ENCODE measurements at places on chromosomes 3 and 15.

- DNase-seq: peak; percentile 83
These were observed 35.4 kb upstream of the CORO2B start for GRCh38 chr15:68543165-68544008.

DNA sequence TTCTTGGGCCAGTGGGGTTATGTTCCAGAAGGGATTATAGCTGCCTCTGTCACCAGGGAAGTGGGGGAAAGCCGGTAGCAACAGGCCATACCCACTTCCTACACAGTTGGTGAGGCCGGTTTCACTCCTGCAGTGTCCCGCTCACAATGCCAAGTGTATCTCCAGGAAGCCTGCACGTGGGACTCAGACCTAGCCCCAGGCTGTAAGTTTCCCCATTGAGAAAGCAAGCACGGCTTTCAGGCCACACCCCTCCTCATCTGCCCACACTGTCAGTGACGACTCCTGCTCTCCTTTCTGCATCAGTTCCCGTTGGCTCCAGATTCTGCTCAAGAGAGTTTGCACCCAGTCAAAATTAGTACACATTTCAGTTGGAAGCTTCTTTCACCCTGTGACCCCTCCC, 51.6 kb upstream of the CPOX start:
- peak; percentile 19 for DNase-seq

DNA sequence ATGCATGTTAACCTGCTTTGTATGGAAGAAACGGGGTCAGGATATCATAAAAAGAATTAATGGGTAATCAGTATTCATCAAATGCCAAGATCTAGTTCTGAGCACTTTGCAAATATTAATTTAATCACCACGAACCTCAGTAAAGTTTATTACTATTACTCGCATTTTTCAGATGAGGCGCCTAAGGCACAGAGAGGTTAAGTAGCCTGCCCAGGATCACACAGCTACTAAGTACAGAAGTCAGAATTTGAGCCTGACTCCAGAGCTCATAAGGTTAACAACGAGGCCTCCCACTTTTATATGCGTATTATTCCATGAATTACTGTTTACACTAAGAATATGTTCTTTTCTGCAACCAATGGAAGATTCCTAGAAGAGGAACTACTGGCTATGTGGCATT, 109.6 kb upstream of the KLF13 start:
- no peak for DNase-seq

GRCh38 chr3:189631409-189631808, 220 bp downstream of the TP63 start:
- DNase-seq: no peak

- no peak for DNase-seq
These were observed 26.9 kb downstream of the PRR20G start for GRCh38 chr3:127260826-127261555.

DNA sequence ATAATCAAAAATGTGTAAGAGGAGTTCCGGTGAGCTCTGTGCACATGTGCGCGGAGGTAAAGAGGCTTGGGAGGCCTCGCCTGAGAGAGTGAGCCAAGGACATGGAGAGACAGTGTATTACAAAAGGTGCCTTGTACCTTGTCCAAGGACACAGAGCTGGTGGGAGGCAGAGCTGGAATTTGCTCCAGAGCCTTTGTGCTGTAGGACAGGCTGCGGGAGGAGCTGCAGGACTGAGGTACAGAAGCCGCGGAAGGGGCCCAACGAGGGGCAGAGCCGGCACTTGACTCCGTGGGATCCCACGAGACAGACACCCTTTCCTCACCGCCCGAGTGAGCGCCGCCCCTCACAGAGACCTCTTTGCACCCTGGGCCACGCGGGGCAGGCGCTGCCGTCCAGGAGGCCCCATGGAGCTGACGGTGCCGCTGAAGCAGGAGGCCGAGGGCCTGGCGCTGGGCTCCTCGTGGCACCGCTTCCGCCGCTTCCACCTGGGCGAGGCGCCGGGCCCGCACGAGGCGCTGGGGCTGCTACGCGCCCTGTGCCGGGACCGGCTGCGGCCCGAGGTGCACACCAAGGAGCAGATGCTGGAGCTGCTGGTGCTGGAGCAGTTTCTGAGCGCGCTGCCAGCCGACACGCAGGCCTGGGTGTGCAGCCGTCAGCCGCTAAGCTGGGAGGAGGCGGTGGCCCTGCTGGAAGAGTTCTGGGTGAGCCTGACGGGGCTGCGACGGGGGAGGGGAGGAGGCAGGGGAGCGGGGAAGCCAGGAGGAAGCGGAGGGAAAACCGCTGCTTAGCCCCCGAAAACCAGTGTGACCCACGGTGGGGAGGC, 68.7 kb downstream of the SLTM start:
- DNase-seq: no peak

GRCh38 chr3:198071602-198072287, 111.7 kb downstream of the LMLN start:
- DNase-seq: peak; percentile 82

GRCh38 chr3:189312866-189313265, 141.1 kb downstream of the TPRG1 start:
- no peak for DNase-seq

GRCh38 chr3:188936597-188937107, 235.1 kb upstream of the TPRG1 start:
- no peak for DNase-seq

DNA sequence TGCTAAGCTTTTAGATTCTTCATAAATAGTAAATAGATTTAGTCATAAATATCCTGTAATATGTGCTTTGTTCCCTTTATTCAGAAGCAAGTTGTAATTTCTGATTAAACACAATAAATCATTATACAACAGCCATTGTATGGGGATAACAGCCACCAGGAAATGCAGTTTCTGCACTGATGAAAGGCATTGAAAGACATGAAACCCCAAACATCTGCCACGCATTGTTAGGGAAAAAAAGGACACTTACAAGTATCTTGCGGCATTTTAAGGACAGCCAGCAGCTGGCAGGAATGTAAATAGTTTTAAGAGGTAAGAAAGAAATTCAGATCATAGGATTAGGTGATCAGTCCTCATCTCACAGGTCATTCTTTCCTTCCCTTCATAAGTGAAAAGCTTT, 801.1 kb upstream of the LMCD1 start:
- no peak for DNase-seq

DNA sequence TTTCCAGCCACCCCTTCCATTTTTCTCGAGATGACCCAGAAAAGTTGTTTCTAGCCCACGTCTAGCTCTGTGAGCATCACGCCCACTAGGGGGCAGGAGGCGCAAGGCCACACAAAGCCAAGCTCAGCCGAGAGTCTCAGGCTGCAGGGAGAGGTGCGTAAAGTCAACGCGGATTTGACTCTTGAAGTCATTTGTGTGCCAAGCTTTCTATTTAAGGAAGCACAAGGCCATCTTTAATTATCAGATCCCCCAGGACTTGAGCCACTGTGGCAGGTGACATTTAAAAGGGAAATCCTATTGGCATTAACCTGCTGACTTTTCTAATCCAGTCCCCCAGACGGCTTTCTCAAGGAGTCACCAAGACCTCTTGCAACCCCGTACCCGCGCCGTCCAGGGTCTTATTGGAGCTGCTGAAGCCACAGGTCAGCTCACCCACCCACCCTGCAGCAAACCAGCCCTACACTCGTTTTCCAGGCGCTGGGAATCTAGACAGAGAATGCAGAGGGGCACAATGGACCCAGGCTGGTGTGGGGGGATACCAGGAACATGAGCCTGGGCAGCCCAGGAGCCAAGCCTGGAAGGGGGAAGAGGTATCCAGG, 62.1 kb downstream of the CAPN7 start:
- DNase-seq: peak; percentile 62

GRCh38 chr3:10706156-10706739, 109.8 kb upstream of the SLC6A11 start:
- DNase-seq: peak; percentile 25

DNA sequence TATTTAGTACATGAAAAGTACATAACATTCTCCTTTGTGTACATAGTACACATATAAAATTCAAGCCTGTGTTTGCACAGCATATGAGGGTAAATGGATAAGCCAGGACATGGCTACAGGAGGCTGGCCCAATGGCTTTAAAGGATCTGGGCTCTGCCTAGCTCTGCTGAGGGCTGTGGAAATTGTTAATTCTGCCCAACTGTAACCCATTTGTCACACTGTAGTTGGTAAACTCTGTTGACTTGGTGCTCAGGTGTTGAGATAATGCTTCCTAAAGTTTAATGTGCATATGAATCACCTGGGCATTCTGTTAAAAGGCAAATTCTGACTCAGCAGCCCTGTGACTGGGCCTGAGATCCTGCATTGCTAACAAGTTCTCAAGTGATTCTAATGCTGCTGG, 196.5 kb upstream of the ZPLD1 start:
- DNase-seq: no peak

GRCh38 chr15:75008629-75009326, 13.4 kb downstream of the SCAMP5 start:
- DNase-seq: no peak

DNA sequence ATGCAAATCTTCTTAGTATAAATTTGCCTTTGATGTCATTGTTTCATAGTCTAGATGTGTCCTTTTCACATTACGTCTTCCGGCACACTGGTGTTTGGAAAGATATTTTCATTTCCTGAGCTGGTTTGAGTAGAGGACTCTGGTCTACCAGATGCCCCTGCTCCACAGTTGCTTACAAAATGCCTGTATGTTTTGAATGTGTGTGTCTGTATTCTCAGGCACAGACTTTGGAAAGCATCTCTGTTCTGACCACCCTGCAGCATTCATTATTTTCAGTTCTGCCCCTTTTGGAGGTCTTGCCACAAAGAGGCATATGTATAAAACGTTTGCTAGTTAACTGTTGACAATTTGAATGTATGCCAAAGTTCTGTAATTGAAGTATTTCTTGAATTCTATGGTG, 236.0 kb upstream of the GOLIM4 start:
- no peak for DNase-seq

DNA sequence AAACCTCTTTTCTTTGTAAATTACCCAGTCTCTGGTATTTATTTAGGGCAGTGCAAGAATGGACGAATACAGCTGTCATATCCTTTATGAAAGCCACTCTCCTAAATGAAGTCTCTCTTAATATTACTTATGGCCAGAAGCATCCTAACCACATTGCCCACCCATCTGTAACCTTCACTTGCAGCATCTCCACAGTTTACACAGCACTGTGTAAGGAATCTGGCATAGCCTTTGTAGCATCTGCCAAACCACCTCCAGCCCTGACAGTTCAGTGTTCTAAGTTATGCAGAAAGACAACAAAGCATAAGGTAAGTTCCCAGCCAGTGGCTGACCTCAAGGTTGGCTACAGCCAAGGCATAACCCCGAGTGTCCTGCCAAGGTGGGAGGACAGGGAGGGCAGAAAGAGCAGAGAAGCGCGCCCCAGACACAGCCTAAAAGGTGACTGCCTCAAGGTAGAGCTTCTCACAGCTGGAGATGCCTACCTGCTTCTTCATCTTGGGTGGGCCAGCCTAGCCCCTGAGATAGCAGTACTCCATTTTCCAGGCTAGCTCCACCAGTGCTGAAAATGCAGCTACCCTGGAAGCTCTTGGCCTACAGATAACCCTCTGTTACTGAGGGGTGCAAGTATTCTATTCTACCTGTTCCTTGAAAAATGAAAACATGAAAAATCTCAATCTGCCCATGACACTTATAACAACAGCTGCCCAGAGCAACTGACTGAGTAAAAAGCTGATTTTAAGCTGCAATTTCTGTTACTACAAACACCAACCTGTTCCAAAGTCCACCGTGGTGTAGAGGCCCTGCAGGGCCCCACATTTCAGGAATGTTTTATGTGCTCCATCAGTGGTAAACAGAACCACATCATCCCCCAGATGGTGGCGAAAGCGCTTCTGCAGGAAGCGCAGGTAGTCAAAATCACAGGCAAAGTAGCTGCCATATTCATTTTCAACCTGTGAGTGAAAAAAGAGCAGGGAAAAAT, 39.3 kb downstream of the GLB1 start:
- DNase-seq: no peak

DNA sequence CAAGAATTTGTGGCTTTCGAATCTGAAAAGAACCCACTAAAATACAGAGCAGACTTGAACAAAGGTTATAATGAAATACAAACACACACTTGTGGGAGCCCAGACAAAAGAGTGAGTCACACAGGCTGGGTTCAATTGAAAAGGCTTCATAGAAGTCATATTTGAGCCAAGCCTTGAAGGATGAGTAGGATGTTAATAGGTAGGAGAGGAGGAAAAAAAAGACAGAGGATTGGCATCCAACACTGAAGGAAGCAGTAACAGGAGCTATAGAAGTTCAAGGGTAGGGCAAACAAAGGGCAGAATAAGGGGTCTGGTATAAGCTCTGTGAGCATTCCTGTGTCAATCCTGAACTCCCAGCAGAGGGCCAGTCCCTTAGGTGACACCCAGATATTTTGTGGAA, 325.4 kb downstream of the FOXP1 start:
- peak; percentile 47 for DNase-seq

DNA sequence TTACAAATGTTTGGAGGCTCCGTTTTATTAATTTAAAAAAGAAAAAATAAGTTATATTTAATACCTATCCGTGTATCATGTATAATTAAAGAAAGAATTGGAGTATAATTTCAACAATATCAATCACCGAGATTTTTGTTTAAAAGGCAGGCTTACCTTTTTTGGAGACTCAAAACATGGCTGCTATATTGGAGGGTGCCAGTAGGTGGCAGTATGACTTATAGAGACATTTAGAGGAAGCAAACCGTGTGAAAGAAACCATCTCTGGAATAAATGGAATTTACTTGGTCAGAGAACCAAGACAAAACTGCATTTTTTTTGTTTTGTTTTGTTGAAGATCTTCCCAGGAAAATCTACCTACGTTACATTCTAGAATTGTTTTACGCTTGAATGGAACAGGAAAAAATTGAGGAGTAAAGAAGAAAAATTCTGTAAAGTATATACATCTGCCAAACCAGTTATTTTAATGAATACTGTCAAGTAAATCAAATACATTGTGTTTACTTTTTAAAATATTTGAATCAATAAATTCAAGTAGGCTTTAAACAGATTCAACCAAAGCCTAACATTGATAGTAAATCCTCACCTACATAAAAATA, 802.6 kb upstream of the ALCAM start:
- DNase-seq: peak; percentile 18

DNA sequence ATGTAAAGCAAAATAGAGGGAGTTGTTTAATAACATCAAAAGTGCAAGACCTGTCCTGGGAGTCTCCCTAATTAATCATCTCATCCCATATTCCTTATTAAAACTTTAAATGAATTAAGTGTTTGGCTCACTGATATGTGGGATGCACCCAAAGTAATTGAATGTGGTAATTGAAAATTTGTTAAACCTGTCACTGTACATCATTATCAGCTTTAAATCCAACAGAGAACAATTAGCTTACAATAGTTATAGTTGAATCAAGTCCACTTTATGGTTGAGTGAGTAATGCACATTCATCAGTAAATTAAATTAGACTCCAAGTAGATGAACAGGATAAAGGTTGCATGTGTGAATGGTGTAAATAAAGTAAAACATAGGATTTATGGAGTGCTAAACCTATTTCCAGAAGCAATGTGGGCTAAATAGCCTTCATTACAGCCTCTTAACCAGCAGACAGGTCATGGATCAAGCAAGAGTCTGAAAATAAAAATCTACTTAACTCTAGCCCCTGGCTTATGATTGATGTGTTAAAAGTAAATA, 608.2 kb upstream of the CCDC54 start:
- no peak for DNase-seq

GRCh38 chr3:62027796-62028195, 345.6 kb downstream of the FEZF2 start:
- peak; percentile 10 for DNase-seq

- no peak for DNase-seq
These were observed 31.5 kb upstream of the VEPH1 start for GRCh38 chr3:157534725-157535161.
